ENCODE measurements at places on chromosomes 6 and 20.
A peak's percentile ranks its signal among the peaks of the same experiment; 100 is the strongest.

DNA sequence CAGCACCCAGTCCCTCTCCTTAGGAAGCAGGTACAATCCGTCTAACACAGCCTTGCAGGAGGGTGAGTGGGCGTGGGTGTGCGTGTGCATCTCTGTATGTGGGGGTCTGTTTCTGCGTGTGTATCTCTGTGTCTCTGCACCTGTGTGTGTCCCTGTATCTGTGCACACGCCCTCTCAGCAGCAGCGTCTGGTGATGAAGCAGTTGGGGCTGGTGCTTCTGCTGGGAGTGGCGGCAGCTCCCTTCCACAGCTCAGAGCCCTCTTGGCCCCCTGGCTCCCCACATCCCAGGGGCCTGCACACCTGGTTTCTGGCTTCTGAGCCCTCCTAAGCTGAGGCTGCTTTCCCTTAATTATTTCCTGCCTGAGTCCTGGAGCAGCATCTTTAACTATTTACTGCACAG, 49.5 kb upstream of the CCDC167 start:
- DNase-seq = no peak

DNA sequence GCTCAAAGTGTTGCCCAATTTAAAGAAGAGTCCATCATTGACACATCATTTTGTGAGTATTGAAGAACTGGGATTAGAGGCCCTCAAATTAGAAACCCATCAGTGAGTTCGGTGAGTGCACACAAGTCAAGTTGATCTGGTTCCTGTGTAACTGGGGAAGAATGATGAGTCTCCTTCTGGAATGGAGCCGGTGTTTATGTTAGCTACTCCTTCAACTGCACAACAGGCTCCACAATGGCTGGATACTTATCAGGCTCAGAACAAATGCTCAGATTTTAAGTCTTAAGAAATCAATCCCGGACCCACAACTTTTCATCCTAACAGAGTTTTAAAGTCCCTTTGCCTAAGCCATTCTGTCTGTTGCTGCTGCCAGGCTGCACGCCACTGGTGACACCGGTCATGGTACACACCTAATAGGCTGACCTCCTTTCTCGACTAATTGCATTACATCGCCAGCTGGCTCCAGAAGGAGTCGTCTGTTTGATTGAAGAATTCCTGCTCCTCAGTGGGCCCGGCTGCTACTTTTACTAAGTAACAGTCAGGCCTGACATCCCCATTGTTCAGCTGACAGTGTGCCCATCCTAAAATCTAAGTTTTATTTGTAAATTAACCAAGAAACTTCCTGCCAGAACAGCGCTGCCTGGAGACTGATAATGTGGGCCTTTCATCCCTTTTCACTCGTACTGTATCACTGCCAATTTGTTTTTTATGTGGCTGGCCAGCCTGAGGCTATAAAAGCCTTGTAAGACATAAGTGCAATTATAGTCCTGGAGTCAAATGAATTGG, 130.4 kb downstream of the INSM1 start:
- no peak for DNase-seq

- DNase-seq = no peak
Observed at GRCh38 chr20:57179265-57179664, 87.2 kb downstream of the BMP7 start.

GRCh38 chr6:141513830-141514229, 618.9 kb upstream of the GJE1 start:
- no peak for DNase-seq

GRCh38 chr20:63706027-63706695, 1.6 kb downstream of the ARFRP1 start:
- DNase-seq = no peak

DNA sequence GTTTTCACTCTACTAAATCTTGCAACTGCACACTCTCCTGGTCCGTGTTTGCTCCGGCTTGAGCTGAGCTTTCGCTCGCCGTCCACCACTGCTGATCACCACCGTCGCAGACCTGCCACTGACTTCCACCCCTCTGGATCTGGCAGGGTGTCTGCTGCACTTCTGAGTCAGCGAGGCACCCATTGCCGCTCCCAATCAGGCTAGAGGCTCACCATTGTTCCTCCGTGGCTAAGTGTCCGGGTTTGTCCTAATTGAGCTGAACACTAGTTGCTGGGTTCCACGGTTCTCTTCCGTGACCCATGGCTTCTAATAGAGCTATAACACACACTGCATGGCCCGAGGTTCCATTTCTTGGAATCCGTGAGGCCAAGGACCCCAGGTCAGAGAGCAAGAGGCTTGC, 98.6 kb upstream of the GPR6 start:
- no peak for DNase-seq

DNA sequence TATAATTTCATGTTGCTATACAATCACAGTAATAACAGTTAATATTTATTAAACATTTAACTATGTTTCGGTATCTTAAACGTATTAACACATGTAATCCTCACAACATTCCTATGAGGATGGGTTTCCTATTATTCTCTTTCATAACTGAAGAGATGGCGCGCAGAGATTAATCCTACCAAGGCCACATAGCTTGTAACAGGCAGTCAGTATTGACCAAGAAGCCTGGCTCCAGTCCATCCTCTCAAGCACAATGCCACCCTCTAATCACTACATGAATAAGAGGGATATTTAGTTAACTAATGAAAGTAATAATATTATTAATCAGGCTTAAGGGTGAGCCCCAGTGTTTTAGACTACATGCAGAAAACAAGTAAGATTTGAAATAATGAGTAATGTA, 149.7 kb upstream of the SIM1 start:
- DNase-seq = no peak

- DNase-seq = no peak
Observed at GRCh38 chr20:46682063-46682821, 7.0 kb downstream of the TP53RK start.

DNA sequence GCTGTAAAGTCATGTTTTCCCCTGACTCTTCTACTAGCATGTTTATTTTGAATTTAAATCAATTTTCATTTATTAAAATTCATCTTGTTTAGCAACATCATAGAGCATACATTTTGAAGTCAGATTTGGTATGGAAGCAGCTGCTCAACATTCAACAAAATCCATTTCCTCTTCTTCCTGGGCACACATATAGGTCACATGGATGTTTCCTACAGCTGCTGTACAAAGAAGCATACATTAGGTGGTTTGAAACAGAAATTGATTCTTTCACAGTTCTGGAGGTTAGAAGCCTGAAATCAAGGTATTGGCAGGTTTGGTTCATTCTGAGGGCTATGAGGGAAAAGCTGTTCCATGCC, 495.2 kb downstream of the RFPL4B start:
- no peak for DNase-seq

DNA sequence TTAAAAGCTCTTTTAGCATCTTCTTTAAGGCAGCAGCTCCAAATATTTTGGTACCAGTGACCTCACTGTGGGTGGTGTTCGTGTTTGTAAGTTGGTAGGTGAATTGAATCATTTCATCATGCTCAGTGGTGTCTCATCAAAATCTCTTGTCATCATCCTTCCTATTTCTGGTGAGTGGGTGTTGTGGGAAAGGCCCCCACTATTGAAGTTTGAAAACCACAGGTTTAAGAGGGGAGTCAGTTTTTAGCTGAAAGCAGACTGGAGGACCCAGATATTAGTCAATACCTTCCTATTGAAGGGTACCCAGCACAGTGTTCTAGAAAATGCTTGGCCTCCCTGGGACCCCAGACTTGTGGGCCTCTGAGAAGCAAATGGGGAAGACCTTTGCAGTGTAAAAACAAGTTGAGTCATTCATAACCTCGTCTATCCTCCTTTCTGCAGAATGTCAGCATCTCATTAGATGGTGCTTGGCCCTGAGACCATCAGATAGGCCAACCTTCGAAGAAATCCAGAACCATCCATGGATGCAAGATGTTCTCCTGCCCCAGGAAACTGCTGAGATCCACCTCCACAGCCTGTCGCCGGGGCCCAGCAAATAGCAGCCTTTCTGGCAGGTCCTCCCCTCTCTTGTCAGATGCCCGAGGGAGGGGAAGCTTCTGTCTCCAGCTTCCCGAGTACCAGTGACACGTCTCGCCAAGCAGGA, 3.7 kb downstream of the PIM1 start:
- DNase-seq = no peak

- DNase-seq = no peak
Observed at GRCh38 chr6:5814116-5814515, 192.6 kb downstream of the NRN1 start.

DNA sequence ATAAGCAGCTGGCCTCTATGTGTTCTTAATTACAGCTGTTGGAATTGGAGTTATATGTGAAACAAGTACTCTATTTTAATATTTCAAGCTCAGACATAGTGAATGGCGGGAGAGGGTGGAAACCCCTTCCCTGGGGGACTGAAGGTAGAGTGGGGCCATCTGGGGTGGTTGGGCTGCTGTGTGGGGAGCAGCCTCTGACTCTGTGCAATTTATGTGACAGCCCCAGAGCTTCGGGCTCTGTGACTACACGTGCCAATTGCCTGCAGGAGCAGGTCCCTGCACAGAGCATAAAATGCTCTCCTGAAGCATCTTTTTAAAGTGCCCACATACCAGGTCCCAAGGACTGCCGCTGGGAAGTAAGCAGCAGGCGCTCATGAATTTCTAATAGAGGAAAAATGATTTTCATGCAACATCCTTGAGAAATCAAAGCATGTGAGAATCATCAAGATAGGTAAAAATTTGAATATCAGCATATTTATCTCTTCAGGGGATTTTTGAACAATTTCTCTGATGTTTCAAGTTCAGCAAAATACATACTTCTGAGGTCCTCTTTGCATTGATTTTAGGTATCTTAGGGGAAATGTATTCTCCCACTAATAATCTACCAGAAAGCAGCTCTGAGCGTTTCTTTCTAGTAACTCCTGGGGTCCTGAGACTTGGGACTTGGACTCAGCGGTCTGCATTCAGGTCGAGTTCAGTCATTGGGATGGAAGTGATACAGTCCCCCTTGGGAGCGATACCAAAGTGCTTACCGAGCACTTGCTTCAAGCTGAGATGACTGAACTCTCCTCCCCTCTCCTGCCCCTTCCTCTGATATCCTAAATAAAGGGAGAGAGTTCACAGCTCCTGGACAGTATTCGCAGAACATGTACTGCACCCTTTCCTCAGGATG, 40.0 kb downstream of the ALDH8A1 start:
- DNase-seq = no peak

GRCh38 chr20:38842558-38842981, 37.1 kb downstream of the PPP1R16B start:
- no peak for DNase-seq

DNA sequence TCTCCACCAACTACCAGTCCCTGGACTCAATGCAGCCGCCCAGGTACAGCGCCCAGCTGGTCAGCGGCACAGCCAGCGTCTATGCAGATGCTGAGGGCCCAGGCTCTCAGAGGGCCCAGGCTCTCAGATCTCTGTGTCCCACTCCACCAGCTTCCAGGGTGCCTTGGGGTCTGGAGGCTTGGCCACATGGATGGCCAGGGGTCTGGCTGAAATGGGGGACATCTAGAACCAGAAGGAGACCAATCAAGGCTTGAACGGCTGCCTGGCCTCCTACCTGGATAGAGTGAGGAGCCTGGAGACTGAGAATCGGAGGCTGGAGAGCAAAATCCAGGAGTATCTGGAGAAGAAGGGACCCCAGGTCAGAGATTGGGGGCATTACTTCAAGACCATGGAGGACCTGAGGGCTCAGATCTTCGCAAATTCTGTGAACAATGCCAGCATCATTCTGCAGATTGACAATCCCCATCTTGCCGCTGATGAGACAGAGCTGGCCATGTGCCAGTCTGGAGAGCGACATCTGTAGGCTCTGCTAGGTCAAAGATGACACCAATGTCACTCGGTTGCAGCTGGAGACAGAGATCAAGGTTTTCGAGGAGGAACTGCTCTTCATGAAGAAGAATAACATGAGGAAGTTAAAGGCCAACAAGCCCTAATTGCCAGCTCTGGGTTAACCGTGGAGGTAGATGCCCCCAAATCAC, 44.1 kb upstream of the GRM4 start:
- DNase-seq = peak; percentile 33

- no peak for DNase-seq
Observed at GRCh38 chr6:129543981-129544380, 166.0 kb downstream of the ARHGAP18 start.

DNA sequence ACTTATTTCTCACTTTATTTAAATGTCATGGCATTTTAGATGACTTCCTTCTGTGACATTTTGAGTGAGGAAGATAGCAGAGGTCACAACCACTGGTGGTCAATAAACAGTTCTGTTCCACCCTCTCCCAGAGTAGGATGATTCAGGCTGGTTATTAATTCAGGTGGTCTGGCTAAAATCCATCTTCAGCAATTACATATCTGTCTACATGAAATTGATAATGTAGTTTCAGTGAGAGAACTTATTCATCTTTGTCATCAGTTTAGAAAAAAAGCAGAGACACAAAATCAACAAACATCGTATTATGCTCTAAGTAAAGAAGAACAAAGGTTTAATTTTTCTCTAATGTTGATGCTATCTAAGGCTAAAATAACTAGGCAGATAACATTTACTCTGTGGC, 525.5 kb downstream of the TENT5A start:
- no peak for DNase-seq

GRCh38 chr6:100269189-100269588, 195.5 kb downstream of the SIM1 start:
- no peak for DNase-seq

DNA sequence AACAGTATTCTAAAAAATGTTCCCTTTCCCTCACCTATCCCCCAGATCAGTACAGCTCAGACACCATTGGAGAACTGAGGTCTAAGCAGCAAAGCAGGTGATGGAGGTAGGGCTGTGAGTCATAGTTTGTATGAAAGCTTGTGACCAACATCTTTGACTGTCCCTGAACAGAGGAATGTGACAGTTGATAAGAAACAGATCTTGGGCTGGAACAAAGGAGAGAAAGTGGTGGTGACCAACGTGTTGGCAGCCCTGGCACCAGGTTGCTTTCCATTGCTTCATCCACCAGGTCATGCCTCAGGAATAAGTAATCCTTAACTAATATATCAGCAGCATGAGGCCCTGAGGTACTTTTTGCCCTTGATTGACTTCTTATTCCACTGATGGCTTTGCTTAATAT, 19.9 kb upstream of the CRIP3 start:
- DNase-seq = no peak

- DNase-seq = no peak
Observed at GRCh38 chr6:2737885-2738284, 12.8 kb downstream of the MYLK4 start.

DNA sequence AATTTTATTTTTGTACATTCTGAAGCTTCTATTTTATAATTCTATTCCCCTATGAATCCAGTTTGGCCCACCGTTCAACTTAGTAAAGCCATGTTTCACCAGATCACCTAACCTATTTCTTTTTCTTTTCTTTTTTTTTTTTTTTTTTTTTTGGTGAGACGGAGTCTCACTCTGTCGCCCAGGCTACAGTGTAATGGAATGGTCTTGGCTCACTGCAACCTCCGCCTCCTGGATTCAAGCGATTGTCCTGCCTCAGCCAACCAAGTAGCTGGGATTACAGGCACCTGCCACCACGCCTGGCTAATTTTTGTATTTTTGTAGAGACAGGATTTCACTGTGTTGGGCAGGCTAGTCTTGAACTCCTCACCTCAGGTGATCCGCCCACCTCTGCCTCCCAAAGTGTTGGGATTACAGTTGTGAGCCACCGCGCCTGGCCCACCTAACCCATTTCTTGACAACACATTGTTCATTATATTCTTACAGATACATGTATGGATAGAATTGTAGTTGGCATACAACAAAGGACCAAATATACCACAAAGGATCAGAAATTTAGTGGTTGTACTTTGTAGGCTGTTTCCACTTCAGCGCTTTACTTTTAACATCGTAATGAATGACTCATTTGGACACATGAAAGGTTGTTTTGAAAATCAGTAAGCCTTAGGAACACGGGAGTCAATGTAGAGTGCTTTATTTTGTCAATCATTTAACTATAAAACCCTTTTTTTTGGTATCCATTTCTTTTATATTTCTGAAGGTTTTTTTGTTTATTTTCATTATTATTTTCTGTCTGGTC, 63.2 kb downstream of the GJA1 start:
- DNase-seq = no peak

GRCh38 chr20:24745617-24746350, 203.3 kb upstream of the CST7 start:
- DNase-seq = no peak
